ENCODE measurements at places on chromosomes 7 and 10.

DNA sequence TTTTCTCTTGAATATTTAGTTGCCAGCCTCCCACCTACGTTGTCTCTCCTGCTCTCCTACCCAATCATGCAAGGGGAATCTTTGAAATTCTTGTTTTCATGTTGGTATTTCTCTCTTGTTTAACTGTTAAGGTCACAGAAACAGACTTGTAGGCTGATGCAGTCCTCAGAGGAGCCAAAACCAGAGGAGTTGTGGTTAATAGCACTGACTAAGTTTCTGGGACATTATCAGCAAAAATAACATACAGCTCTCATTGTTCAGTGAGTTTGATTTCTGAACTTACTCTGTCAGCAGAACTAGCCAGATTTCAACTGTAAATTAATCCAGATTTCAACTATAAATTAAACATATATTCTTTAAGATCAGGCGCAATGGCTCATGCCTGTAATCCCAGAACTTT, 11.1 kb upstream of the CUL1 start:
- no peak for DNase-seq

GRCh38 chr7:121313220-121313792, 15.5 kb upstream of the WNT16 start:
- peak; percentile 89 for DNase-seq

- DNase-seq: peak; percentile 65
Measured at GRCh38 chr10:110802090-110802489, 69.6 kb upstream of the PDCD4 start.

GRCh38 chr7:1473864-1474512, 14.7 kb upstream of the MICALL2 start:
- peak; percentile 66 for DNase-seq
